ENCODE measurements at places on chromosomes 1 and 21. TPM values are rescaled to one million over a fixed set of nuclear protein-coding genes. Genes with fewer than 3 reads are reported as not detected.

DNA sequence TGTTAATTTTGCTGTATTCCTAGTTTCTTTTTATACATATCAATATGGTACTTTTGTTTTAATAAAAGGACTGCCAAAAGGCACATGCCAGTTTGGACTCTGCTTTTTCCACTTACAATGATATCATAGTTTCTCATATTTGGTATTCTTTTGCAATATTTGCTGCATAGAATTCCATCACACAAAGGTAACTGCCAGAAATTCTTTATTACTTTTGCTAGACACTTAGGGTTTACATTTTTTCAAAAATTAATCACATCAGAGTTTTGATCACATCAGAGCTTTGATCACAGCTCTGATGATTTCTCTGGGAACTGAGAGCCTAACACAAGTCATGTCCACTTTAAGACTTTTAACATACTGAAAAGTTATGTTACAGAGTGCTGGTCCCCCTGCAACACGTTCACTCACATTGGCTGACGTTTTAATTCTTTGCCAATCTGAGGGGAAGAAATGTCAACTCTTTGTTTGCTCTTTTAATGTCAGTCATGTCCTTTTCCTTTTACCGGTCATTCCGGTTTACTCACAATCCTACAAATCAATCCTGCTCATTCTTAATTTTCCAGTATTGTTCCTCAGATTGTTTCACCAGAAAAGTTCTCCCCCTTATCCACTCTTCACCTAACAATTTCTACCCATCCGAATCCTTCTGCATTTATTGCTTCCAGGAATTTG lies 1.1 kb upstream of the CD46 start:
- DNase-seq = peak; percentile 91

DNA sequence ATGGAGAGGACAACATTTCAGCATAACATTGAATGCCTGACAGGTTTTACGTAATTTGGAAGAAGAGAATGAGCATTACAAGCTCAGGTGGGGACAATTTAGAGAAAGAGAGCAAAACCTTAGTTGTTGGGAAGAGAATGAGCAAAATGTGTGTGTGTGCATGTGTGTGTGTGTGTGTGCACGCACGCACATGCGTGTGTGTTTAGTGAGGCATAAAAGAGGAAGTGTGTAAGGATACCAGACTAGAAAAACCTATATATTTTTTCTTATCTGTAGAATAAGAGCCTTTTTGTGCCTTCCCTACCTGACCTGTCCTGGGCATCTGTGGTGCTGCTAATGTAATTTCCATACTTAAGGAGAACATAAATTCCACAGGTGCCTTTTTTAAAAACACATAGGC lies 99.0 kb upstream of the PLXNA2 start:
- DNase-seq = no peak

GRCh38 chr21:14686466-14687267 lies 140.6 kb upstream of the SAMSN1 start:
- no peak for DNase-seq

DNA sequence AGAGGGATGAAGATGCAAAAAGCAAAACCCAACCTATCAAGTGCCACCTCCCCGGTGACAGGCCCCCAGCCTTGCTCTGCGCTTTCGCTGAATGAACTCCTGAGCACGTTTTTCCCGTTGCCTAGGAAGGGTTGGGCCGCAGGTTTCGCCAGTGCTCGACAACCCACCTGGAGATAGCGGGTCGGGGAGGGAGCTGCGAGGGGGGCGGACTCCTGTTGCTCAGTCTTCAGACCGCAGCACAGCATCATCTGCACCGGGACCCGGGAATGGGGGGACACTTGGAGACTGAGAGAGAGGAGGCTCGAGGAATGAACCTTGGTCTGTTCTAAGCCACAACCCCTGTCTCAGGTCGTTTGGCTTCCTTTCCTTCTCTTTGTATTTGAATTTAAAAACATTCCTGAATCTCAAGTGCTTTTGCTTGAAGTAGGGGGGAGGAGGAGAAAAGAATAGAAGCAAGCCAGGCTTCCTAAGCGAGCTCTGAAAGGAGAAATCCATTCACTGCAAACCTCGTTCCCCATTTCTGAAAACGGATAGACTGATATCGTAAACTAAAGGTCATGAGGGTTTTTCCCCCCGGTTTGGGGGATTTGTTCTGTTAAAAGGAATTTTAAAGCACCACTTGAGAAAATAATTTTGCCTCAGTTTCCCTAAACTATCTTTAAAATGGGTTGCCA lies 1.2 kb downstream of the AK5 start:
- no peak for DNase-seq

The REN gene
- not detected for total RNA-seq

Measured in PC-9 (cell line).